WERI-Rb-1 (cell line): ENCODE measurements at places on chromosomes 3 and 15.

DNA sequence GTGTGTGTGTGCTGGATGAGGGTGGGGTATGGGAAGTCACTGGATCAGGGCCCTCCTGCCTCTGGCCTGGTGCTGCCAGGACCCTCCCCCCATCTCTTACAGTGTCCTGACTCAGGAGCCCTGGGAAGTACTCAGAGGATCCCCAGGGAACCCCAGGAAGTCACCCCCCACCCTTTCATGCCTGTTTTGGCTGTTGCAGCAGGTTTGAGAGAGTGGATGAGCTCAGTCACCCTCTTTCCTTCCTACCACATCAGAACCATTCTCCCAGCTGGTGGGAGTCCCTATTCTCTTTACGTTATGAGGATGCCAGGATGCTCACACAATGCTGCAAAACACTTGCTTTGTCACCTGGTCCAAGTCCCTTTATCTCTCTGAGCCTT, 59.0 kb downstream of the BDH1 start:
- no peak for DNase-seq

GRCh38 chr15:36941798-36942197, 158.6 kb downstream of the MEIS2 start:
- DNase-seq: no peak

DNA sequence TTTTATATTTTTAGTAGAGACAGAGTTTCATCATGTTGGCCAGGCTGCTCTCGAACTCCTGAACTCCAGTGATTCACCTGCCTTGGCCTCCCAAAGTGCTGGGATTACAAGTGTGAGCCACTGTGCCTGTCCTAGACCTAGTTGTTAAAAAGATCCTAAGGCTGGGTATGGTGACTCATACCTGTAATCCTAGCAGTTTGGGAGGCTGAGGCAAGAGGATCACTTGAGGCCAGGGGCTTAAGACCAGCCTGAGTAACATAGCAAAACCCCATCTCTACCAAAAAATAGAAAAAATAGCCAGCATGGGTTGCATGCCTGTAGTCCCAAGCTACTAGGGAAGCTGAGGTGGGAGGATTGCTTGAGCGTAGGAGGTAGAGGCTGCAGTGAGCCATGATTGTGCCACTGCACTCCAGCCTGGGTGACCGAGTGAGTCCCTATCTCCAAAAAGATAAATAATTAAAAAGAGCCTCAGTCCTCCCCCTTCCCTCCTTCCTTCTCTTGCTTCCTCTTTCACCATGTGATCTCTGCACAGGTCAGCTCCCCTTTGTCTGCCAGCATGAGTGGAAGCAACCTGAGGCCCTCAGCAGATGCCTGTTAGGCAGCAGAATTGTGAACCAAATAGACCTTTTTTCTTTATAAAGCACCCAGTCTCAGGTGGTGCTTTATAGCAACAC, 9.8 kb upstream of the FNDC3B start:
- DNase-seq: no peak

GRCh38 chr3:60090548-60090947, 1040.7 kb upstream of the CFAP20DC start:
- DNase-seq: no peak

DNA sequence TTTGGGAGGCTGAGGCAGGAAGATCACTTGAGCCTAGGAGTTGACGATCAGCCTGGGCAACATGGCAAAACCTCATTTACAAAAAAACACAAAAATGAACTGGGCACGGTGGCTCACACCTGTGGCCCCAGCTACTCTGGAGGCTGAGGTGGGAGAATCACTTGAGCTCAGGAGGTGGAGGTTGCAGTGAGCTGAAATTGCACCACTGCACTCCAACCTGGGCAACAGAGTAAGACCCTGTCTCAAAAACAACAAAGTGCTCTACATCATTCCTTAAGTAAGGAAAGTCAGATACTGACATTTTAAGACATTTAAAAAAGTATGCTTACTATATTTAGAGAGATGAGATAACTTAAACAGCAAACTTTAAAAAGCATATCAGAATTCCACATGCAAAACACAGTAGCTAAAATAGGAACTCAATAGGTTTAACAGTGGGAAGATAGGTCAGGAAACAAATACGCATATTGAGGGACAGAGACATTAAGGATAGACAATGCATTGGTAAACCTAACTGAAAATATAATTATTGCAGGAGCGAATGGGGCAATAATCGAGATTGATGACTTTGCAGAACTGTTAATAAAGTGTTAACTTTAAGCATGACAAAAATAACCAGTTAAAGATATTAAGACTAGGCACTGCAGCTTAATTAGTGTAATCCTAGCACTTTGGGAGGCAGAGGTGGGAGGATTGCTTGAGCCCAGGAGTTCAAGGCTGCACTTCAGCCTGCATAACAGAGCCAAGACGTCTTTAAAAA, 32.1 kb downstream of the MORF4L1 start:
- DNase-seq: no peak

DNA sequence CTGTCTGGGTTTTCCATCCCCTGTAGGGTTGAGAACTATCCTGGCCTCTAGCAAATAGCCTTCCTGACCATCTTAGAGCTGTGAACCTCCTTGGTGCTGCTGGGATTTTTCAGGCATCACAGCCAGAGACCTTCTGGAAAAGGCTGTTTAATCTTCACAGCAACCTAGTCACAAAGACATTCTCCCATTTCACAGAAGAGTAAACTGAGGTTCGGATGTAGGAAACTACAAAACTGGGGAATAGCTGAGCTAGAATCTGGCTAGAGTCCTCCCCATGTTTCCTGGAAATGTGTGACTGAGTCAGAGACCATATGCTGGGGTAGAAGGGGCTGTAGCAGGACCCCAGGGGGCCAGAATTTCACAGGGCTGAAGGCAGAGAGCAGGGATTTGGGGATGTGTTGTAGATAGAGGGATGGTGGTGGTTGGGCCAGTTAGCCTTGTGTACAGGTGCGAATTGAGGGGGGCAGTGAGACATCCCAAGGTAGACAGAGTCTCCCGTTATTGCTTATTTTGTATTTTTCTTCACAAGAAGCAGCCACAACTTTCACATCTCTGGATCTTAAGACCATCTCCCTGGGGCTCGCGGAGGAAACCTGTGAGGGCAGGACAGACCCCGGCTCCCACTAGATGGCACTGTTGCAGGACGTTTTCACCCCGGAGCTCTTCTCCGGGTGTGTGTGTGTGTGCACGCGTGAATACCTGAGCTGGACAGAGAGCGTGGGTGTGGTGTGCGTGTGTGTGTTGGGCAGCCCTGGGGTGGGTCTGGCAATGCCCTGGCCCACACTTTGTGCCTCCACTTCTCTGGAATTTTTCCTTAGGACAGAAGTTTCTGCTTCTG, 66.9 kb upstream of the PRR23C start:
- DNase-seq: peak; percentile 87

GRCh38 chr15:45641999-45642932, 7.4 kb downstream of the SQOR start:
- no peak for DNase-seq

DNA sequence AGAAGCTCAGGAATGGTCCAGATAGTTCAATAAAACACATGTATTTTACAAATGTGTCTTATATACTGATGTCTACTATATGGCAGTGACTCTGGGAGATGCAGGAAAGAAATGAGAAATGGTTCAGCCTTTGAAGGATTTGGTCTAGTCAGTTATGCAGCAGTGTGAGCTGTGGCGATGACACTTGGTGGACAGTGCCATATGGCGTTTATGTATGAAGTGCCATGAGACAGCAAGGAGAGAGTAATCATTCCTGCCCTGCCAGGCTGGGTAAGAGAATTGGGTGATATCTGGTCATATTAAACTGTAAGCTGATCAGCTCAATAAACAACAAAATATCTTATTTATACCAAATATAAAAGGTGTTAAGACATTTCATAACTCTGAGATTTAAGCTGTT, 47.6 kb upstream of the ANP32A start:
- DNase-seq: no peak

GRCh38 chr3:111035316-111035715, 36.3 kb upstream of the NECTIN3 start:
- no peak for DNase-seq
